Stimulated activated CD4-positive, alpha-beta T cell treated with anti-CD3 and anti-CD28 coated beads, TNF-alpha, amount 100 ng/mL, for 1 hour (primary cell): ENCODE measurements at places on chromosomes 12 and 14.

GRCh38 chr12:109264943-109265650 lies 44.0 kb downstream of the FOXN4 start:
- no peak for DNase-seq

DNA sequence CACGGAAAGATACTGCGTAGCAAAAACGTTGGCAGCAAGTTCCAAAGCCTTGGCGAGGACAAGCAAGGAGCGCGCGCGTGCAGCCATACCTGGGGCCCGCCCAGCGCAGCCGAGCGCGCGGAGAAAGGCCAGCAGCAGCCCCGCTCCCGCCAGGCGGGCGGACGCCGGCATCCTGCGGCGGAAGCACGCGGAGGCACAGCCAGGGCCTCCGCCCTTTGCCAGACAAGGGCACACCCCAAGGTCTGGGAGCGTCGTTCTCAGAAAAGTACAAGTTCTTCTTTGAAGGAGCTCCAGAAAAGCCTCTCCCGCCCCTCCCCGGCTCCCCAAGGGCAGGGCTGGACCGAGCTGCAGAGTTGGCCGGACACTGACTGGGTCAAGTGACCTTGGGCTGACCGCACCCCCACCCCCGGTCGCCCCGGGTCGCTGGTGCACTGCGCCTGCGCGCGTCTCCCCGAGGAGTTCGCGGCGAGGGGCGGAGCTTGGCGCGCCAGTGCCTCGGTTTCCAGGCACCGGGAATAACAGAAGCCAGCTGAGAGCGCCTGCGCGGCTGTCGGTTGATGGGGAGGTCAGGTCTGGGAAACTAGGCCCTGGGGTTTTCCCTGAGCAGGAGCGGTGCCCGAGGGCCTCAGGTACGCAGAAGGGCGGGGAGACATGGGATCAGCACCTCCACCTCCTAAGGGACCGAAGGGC lies at the start of gene ZC2HC1C:
Gene ZC2HC1C, plus strand, starts transcription at position 521 of the 690 bp plus-strand sequence. CDS start 933 bp downstream, outside the sequence.
- no peak for DNase-seq

GRCh38 chr14:32190673-32191072 lies 11.2 kb upstream of the RNU6-7 start:
- no peak for DNase-seq

DNA sequence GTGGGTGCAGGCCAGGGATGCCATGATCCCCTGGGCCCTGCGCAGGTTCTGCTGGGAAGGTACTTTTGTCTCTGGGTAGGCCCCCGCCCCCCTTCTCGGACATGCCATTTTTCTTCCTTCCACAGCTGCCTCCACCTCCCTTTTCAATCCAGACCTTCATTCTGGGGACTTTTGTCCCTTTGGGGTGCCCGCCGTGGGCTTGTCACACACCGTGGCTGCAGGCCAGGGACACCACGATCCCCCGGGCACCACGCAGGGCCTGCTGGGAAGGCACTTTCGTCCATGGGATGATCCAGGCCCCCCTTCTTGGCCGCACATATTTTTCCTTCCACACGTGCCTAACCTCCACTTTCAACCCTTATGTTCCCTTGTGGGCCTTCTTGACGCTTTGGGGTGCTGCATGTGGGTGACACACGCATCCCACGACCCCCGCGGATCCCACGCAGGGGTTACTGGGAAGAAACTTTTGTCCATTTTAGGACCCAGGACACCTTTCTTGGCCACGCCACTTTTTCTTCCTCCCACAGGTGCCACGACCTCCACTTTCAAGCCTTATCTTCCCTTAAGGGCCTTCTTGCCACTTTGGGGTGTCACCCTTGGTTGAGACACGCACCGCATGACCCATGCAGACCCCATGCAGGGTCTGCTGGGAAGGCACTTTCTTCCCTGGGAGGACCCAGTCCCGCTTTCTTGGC lies 272.5 kb downstream of the ALG10 start:
- no peak for DNase-seq

- DNase-seq: no peak
Observed at GRCh38 chr14:77051116-77051515, 22.6 kb upstream of the IRF2BPL start.

DNA sequence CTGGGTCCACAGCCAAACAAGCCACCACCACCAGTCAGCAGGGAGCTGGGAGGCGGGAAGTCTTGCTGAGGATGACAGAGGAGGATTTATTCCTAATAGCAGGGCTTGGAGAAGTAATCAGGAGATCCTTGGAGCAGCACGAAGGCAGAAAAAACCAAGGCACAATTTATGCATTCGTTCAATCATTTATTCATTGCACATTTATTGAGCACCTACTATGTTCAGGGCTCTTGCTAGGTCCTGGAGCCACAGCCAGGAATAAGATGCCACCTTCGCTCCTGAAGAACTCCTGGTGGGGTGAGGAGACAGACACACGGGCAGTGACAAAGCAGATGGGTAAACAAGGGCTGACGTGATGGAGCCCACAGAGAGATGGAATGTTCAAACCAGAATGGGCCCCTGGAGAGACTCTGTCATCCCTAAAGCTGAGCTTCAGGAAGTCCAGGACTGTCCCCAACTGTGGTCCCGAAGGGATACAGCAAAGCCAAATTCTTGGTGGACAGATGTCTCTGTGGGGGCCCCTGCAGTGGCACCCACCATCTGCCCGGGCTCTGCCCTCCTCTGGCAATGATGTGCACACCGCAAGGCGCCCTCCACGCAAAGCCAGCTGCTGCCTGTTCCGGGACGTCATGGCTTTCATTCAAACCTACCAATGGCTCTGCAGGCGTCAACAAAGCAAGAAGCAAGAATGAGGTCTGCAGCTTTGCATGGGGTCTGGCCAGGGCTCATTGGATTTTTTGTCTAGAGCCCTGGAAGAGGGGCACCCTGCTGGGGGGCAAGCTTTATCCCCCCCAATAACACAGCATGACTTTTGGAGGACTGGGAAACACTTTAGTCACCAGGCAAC lies 3.0 kb upstream of the TESC start:
- DNase-seq: no peak

- no peak for DNase-seq
Observed at GRCh38 chr14:98984027-98984718, 287.8 kb downstream of the BCL11B start.

DNA sequence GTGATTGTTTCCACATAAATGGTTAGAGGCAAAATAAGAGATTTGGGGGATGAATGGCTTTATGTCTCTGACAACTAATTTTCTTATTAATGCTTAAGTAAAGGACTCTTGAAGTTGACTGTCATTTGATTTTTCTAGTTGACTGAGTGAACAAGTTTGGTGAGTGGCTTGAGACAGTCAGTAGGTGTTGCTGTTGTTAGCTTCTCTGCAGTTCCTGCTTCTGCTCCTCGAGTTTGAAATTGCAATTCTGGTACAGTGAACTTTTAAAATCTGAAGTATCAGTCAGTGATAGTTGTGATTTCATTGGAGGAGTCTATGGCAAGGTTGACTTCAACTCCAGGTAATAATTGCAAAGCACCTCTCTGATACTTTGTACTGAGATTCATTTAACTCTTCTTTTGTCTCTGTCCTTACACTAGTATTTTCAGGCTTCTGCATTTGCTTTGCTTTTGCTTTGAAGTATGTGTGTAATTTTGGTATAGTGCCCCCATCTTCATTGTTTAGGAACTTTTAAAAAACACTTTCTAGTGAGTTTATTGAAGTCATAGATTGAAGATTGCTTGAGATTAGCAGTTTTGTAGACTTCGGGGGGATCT lies 415.5 kb downstream of the PCNX1 start:
- no peak for DNase-seq

GRCh38 chr14:93059917-93060545 lies 55.7 kb downstream of the ITPK1 start:
- no peak for DNase-seq

DNA sequence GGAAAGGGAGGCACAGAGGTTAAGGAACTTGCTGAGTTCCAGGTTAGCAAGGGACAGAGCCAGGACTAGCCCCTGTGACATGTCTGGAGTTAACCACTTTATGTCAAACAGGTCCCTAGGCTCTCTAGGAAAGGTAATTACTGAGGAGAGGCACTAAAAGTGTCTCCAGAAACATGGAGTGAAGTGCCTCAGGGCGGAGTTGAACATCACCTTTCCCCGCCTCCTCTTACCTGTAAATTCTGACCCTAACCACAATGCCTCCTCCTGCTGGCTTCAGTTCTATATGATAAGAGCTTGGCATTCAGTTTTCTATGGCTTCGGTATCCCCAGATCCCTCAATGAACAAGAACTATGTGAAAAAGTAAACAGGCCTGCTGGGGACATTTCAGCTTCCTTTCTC lies 18.1 kb downstream of the RPH3A start:
- no peak for DNase-seq

- no peak for DNase-seq
Observed at GRCh38 chr12:7369274-7369729, 65.4 kb downstream of the ACSM4 start.

- DNase-seq: no peak
Observed at GRCh38 chr12:79681008-79681590, 9.7 kb downstream of the PAWR start.
